Endothelial cell of umbilical vein (primary cell): ENCODE measurements at places on chromosomes 16 and 17. TPM values are rescaled to one million over a fixed set of nuclear protein-coding genes. Genes with fewer than 3 reads are reported as not detected.

SKAP1 gene
- total RNA-seq: 0.51 and 0.75 TPM in 2 replicates

ESRP2 gene
- 0.66 and 0.99 TPM in 2 replicates for total RNA-seq

MAPT gene
- 0.16 and 0.51 TPM in 2 replicates for total RNA-seq

DNA sequence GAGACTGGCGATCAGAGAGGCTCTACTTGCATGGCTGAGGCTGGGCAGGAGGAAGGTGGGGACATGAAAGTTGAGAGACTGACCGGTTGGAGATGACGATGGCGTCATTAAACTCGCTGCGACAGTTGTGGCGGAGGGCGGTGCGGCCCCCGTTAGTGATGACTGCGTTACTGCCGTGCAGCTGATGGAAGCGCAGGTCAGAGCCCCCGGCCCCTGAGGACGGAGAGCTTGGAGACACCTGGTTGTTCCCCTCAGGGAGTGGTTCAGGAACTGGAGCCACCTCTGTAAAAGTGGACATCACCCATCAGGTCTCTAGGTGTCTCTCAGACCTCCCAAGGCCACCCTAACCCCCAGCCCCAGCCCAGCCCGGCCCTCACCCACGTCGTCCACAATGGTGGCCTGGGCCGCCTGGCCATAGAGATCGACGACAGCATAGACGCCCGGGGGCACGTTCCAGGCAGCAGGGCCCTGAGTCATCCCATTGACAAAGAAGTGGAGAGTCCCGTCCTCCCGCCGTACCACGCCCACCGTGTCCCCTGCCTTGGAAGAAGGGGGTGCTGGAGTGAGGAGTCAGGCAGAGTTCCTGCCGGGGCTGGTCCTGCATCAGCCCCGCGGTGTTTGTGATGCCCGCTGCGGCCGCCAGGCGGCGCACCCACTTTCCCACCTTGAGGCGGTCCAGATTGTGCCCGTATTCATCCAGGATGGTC lies 5.3 kb downstream of the NEURL4 start:
- peaks cover 6% of the 10 kb centered on the region for H3K4me1 ChIP-seq
- no peak overlapping the region for H3K4me3 ChIP-seq
- peak; percentile 32 for DNase-seq
- no peaks in the 10 kb centered on the region for H3K27me3 ChIP-seq

DNA sequence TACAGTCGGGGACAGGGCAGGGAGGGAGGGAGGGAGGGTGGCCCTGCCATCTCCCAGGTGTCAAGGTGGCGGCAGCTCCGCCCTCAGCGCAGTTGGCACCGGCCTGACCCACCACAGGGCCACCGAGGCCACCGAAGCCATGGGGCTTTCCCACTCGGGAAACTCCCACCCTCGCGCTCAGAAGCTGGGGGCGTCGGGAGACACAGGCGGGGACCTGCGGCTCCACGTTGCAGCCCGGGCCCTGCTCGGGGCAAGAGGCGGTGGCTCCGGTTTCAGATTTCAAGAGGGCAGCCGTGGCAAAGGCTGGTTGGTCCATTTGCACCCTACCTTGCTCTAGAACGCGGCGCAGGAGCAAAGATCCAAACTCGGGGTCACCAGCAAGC lies 544 bp downstream of the CYB561 start:
- H3K4me3 ChIP-seq: peak overlapping the region; percentile 49
- no peaks in the 10 kb centered on the region for H3K27me3 ChIP-seq
- peaks cover 35% of the 10 kb centered on the region for H3K4me1 ChIP-seq
- peak overlapping the region; percentile 80 for H3K27ac ChIP-seq

GRCh38 chr17:38877130-38877851 lies 7.4 kb downstream of the LASP1 start:
- peaks cover 11% of the 10 kb centered on the region for H3K36me3 ChIP-seq
- H3K27me3 ChIP-seq: no peaks in the 10 kb centered on the region
- H3K4me1 ChIP-seq: peaks cover 45% of the 10 kb centered on the region
- H3K4me3 ChIP-seq: no peak overlapping the region
- no peak for DNase-seq

GRCh38 chr17:2172077-2172851 lies 117.4 kb downstream of the HIC1 start:
- H3K36me3 ChIP-seq: peaks cover 3% of the 10 kb centered on the region
- H3K27ac ChIP-seq: peak overlapping the region; percentile 94
- peaks cover 59% of the 10 kb centered on the region for H3K4me1 ChIP-seq
- DNase-seq: peak; percentile 98
- H3K27me3 ChIP-seq: no peaks in the 10 kb centered on the region

DNA sequence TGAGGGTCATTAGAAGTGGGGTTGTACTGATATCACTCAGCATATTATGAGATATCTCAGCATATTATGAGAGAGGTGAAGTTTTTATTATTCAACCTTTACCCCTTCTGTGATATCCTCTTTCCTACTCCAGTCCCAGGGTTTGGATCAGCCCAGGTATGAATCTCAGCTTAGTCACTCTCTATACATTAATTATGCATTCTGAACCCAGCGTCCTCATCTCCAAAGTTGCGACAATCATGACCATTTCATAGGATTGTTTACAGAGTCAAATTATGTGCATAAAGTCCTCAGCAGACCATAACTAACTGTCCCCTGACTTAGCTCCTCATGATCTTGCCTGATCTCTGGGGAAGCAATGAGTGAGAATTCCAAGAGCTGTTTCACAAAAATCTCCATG lies 20.5 kb upstream of the BLMH start:
- no peak for DNase-seq
- H3K27me3 ChIP-seq: no peaks in the 10 kb centered on the region
- no peaks in the 10 kb centered on the region for H3K36me3 ChIP-seq
- H3K27ac ChIP-seq: no peak overlapping the region
- H3K4me1 ChIP-seq: no peaks in the 10 kb centered on the region
- H3K4me3 ChIP-seq: no peak overlapping the region

- no peak for DNase-seq
- no peaks in the 10 kb centered on the region for H3K36me3 ChIP-seq
- H3K27me3 ChIP-seq: no peaks in the 10 kb centered on the region
- peaks cover 32% of the 10 kb centered on the region for H3K4me1 ChIP-seq
Measured at GRCh38 chr16:87964049-87964659, 12.9 kb downstream of the BANP start.

- H3K27me3 ChIP-seq: no peaks in the 10 kb centered on the region
- peaks cover 12% of the 10 kb centered on the region for H3K36me3 ChIP-seq
Measured at GRCh38 chr16:57781741-57782606, 20.3 kb downstream of the KIFC3 start.

DNA sequence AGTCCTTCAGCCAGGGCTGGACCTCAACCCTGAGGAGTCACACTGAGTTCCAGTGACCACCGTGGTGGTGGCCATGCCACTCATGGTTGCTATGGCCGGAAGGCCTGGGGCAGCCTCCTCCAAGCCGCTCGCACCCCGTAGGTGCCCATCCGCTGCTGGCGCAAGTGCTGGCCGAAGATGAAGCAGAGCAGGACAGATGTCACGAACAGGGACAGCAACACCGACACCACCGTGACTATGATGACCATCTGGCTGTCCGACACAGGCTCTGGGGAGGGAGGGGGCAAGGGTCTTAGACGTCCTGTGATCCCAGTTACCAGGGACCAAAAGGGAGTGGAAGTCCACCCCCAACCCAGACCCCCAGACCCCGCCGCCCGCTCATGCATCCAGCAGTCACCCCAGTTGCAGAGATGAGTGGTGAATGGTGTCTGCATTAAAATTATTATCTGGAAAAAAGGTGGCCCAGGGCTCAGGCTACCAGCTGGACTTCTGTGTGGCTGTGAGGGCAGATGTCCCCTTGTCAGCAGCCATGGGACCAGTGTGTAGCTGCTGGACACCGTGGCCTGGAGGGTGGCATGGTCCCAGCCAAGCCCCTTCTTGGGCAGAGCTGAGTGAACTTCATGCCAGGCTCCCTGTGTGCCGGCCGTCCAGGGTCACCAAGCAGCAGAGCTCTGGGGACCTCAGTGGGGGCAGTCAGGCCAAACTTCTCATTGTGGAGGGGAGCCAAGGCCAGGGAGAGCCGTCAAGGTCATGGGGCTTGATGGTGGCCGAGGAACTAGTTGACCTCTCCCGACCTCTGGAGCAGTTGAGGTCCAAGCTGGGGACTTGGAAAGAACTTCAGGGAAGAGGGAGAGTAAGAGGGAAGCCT lies 4.7 kb downstream of the PRR29 start:
- DNase-seq: no peak
- H3K27ac ChIP-seq: peak overlapping the region; percentile 54
- H3K27me3 ChIP-seq: no peaks in the 10 kb centered on the region
- H3K36me3 ChIP-seq: peaks cover 26% of the 10 kb centered on the region
- H3K4me3 ChIP-seq: no peak overlapping the region

DNA sequence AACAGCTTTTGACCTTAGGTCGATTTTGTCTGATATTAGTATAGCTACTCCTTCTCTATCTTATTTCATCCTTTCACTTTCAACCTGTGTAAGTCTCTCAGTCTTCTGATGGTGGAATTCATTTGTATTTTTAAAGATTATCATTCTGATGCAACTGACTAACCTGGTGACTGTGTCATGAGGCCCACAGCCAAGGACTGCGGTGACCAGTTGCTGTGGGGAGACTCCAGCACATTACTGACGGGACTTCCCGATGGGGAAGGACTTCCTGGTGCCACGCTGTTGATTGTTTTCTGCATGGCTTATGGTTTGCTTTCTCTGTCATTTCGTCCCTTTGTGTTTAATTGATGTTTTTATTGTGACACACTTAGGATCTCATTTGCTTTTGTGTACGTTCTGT lies 34.2 kb downstream of the RMI2 start:
- no peaks in the 10 kb centered on the region for H3K27me3 ChIP-seq
- H3K4me3 ChIP-seq: no peak overlapping the region
- DNase-seq: no peak
- no peaks in the 10 kb centered on the region for H3K4me1 ChIP-seq
- no peak overlapping the region for H3K27ac ChIP-seq
- no peaks in the 10 kb centered on the region for H3K36me3 ChIP-seq

GRCh38 chr16:73506568-73507056 lies 458.7 kb upstream of the ZFHX3 start:
- H3K27me3 ChIP-seq: no peaks in the 10 kb centered on the region
- H3K36me3 ChIP-seq: no peaks in the 10 kb centered on the region
- H3K4me1 ChIP-seq: no peaks in the 10 kb centered on the region
- no peak for DNase-seq

- H3K4me1 ChIP-seq: no peaks in the 10 kb centered on the region
- no peaks in the 10 kb centered on the region for H3K36me3 ChIP-seq
- no peaks in the 10 kb centered on the region for H3K27me3 ChIP-seq
- DNase-seq: no peak
Measured at GRCh38 chr17:82113941-82114340, 15.9 kb upstream of the FASN start.

- no peaks in the 10 kb centered on the region for H3K4me1 ChIP-seq
- H3K36me3 ChIP-seq: no peaks in the 10 kb centered on the region
- no peak overlapping the region for H3K4me3 ChIP-seq
- DNase-seq: no peak
- no peaks in the 10 kb centered on the region for H3K27me3 ChIP-seq
- H3K27ac ChIP-seq: no peak overlapping the region
Measured at GRCh38 chr17:51657224-51657623, 396.9 kb downstream of the UTP18 start.

DNA sequence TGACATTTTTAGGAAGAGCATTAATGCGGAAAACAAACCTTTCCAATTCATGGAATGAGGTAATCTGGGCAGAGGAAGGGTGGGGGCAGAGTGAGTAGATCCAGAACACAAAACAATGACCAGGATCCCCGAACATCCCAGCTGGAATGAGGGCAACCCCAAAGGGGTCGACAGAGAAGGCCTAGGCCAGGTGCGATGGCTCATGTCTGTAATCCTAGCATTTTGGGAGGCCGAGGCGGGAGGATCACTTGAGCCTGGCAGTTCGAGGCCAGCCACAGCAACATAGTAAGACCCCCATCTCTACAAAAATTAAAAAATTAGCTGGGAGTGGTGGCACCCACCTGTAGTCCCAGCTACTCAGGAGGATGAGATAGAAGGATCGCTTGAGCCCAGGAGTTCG lies 64.7 kb downstream of the ZFHX3 start:
- no peak overlapping the region for H3K27ac ChIP-seq
- DNase-seq: no peak
- H3K4me3 ChIP-seq: no peak overlapping the region
- H3K27me3 ChIP-seq: no peaks in the 10 kb centered on the region

DNA sequence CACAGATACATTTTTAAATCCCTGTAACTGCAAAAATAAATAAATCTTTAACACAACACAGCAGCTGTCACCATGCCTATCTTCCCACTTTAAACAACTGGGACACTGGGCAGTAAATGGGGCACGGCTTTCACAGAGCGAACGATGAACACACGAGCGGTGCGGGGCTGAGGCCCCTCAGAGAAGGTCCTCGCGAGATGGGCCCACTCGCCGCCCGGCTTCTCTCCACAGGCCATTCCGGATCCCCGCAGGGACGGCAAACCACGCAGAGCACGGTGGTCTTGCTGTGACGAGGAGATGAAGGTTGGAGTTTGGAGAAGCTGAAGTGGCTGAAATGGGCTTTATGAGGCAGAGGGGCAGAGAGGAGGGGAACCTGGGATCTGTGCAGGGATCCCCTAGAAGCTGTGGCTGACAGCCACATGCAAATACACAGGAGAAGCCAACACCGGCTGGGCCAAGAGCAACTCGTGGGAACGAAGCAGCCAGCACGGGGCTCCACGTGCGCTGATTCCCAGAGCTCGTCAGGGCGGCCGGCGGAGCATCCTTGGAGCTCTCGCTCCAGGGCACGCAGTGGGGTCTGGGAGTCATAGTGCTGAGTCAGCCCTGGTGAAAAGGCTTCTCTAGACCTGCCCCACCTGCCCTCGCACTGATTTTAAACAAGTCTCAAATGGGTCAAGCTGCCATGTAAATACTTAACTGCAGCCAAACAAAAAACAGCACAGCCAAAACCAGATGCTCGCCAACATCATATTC lies 31.7 kb downstream of the CCDC57 start:
- no peak overlapping the region for H3K4me3 ChIP-seq
- DNase-seq: no peak
- H3K27ac ChIP-seq: no peak overlapping the region
- H3K27me3 ChIP-seq: no peaks in the 10 kb centered on the region

DNA sequence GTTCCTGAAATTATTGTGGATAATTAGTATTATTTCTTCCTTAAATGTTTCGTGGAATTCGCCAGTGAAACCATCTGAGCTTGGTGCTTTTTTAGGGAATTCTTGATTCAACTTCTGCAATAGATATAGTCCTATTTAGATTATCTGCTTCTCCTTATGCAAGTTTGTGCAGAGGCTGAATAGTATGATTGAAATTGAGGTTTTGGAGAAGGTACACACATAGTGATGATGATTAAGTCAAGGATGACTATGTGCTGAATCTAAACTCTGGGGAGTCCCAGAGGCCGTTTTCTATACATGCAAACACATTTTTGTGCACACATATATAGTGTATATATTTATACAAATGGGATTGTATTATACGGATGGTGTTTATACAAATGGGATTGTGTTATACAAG lies 5.2 kb upstream of the MYH4 start:
- DNase-seq: no peak
- H3K4me3 ChIP-seq: no peak overlapping the region
- H3K36me3 ChIP-seq: no peaks in the 10 kb centered on the region
- no peaks in the 10 kb centered on the region for H3K27me3 ChIP-seq

DNA sequence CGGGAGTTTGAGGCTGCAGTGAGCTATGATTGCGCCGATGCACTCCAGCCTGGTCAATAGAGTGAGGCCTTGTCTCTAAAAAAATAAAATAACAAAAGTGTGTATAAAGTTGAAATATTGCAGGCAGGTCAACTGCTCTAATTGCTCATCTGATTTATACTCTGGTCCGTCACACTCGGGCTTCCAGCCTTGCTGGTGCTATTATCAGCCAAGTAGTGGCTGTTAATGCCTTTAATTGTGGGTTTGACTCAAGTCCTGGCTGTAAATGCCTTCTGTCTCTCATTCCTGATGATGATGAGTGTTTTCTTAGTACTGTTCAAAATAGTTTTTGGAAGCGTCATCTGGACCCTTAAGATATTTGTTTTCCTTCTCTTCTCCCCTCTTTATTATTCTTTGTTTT lies 18.4 kb downstream of the SYT17 start:
- peaks cover 17% of the 10 kb centered on the region for H3K4me1 ChIP-seq
- no peak for DNase-seq
- no peaks in the 10 kb centered on the region for H3K27me3 ChIP-seq
- no peak overlapping the region for H3K4me3 ChIP-seq
